Psoas muscle (tissue), 8 donors: ENCODE measurements at places on chromosomes 2 and 18. TPM values are rescaled to one million over a fixed set of nuclear protein-coding genes. Genes with fewer than 3 reads are reported as not detected.

Gene LYPD1
- total RNA-seq: 0.47 TPM

GRCh38 chr18:74281980-74282754 is 9.6 kb downstream of the CYB5A start:
- peak; percentile 30 for DNase-seq
- no peaks in the 10 kb centered on the region for H3K27me3 ChIP-seq
- H3K27ac ChIP-seq: no peak overlapping the region

DNA sequence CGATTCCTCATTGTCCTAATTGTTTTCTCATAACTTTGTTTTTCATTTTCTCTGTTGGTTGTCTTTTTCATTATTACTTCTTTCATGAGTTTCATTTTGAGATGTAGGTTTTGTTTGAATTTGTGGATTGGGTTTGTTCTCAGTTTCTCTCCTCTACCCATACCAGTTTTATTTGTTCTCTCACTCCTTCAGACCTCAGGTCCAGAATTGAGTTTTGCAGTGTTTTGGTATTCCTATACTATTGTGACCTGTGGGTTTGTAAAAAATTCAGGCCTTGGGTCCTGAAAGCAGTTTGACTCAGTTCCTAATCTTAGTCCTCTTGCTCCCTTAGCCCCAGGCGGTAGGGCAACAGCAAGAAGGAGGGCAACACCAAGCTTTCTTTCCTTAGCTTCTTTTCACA is 28.3 kb upstream of the UBE2E3 start:
- H3K27me3 ChIP-seq: no peaks in the 10 kb centered on the region
- no peak overlapping the region for H3K27ac ChIP-seq
- DNase-seq: no peak

Gene PPIL3
- 18.5 TPM for total RNA-seq

- no peak overlapping the region for H3K4me3 ChIP-seq
- peaks cover 7% of the 10 kb centered on the region for H3K4me1 ChIP-seq
- H3K27ac ChIP-seq: no peak overlapping the region
- no peak for DNase-seq
These were observed 54.3 kb downstream of the INPP5D start for GRCh38 chr2:233114421-233114861.

Gene TPGS2
- 14.6 TPM for total RNA-seq
